ENCODE measurements at places on chromosomes 6 and 20. TPM values are rescaled to one million over a fixed set of nuclear protein-coding genes. Genes with fewer than 3 reads are reported as not detected.

Gene APCDD1L
- 7.7 TPM for total RNA-seq

GRCh38 chr20:12699374-12700228, 309.2 kb upstream of the SPTLC3 start:
- DNase-seq: peak; percentile 14

Gene SLC17A3
- total RNA-seq: 6.7 TPM

GRCh38 chr20:9149796-9150195, 80.9 kb downstream of the PLCB4 start:
- no peak for DNase-seq

GRCh38 chr20:40636486-40636885, 52.5 kb downstream of the MAFB start:
- DNase-seq: no peak

Gene GRIK2
- 38.5 TPM for total RNA-seq

Gene BMP6
- total RNA-seq: 144 TPM

DNA sequence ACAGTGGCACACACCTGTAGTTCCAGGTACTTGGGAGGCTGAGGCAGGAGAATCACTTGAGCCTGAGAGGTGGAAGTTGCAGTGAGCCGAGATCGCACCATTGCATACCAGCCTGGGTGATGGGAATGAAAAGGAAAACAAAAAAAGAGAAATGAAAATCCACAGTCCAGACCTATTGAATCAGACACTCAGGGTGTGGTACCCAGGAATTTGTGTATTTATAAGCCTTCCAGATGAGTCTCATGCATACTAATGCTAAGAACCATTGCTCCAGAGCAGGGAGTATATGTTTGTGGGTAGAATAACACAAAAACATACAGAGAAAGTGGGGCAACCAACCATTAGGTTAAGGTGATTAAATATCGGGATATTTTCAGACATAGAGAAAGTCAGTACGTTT, 36.1 kb upstream of the PLCB4 start:
- DNase-seq: no peak

Gene SFTA2
- total RNA-seq: not detected

- no peak for DNase-seq
Observed at GRCh38 chr6:305371-306206, 13.3 kb downstream of the DUSP22 start.

DNA sequence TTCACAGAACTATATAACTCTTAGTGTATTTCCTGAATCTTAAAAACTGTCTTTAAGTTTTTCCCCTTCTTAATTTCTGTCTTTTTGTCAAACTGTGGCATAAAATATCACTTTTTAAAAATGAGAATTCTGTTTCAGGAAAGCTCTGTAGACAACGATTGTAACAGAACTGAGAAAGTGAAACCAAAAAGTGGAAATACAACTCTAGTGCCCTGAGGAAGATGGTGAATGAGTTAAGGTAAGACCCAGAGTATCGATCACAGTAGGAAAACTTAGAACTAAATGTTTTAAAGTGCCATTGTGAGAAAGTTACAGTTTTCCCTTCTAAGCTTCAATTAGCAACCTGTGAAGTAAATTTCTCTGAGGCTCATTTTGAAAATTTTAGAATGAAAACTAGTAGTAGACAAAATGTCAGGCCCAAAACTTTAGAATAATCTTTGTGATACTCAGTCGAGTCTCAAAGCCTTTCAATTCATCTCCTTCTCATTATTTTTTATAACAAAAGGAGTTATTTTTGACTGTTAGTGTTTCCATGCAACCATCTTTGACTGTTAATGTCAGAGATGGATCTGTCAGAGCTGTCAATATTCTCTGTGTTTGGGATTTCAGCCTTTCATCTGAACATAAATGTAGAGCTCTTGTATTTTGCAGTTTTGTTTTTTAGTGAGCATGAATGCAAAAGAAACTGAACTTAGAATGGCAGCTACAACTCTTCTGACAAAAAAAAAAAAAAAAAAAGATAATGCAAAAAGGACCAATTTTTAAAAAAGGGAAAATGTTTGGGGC, 19.0 kb upstream of the TRDN start:
- DNase-seq: peak; percentile 9

Gene SERAC1
- 11.3 TPM for total RNA-seq

- DNase-seq: peak; percentile 44
Observed at GRCh38 chr20:52049001-52049731, 142.4 kb downstream of the ZFP64 start.

Gene MYL9
- 46.5 TPM for total RNA-seq

DNA sequence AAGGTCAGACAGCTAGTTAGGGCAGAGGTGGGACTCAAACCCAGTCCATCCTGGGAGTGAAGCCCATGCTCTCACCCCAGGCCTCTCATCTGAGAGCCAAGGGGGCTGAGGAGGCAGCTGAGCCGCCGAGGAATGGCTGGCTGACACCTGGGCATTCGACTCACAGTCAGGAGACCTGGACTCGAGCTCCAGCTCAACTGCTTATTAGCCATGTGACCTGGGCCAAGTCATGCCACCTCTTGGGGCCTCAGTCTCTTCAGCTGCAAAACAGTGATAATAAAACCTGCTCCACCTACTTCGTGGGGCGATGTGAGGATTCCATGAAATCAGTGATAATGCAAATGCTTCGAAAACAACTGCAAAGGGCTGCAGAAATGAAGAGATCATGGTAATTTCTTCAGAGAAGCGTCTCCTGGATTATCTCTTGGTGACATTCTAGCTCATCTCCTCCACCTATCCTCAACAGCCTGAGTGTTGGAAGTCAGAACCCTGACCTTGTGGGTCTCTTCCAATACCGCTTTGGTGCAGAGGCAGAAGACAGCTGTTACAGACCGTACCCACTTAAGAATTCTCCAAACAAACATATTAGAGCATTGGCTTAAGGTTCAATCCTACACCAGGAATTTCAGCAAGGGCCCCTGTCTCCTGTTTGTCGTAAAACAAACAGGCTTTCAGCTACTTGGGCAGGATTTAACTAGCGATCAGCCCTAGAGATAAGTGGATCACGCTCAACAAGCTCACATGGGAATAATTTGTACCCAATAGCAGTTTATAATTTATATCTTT, 60.0 kb upstream of the PIM1 start:
- DNase-seq: no peak

Gene BHLHE23
- 2.6 TPM for total RNA-seq

DNA sequence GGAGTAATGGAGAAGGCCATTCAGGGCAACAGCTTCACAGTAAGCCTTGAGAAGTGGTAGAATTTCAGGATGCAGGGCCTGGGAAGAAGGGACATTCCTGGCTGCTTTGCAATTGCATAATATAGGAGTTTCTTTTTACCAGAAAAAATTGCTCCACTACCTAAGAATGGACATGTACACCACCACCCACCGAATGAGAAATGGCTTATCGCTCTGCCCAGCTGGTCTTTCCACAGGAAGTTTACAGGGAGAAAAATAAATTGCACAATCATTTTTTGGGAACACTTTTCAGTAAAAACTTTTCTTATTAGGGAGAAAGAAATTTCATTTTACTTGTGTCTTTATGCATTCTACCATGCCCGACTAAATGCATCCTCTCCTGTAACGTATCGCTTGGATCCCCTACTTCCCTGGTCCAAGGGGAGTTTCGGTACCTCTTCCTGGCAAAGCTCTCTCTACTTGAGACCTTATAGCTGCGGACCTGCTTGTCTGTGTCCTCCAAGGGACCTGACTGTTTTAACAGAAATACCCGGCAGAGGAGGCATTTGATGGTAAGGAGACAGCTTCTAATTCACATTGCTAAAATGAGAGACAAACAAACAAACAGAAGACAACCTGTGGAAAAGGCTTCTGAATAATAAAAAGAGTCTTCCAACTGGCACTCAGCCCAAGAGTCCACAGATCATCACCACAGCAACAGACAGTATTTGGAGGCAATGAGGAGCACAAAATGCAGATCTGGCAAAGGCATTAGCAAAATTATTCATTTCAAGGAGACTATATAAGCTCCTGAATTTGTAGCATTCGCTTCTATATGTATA, 54.2 kb downstream of the MAP3K5 start:
- DNase-seq: peak; percentile 6

Gene FNDC1
- total RNA-seq: 3.6 TPM

DNA sequence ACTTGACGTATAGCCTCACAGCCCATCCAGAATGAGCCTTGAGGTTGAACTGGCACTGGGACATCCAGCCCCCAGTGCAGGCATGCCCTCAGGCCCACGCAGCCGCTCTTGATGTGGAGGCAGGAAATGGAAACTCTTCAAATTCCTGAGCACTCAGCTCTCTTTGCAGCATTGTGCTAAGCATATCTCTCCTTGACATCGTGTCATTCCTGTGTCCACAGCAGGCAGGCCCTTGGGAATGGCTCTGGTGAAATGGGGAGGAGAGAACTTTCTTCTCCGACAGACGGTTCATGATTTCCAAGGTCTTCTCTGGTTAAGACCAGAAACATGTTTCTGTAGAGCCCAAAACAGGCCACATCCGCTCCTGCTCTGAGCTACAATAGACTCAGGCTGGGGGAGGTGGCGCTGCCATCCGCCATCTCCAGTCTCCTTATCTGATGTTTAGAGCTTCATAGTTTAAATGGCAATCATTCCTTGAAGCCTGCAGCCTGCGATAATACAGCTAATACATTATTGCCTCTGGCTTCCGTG, 248.8 kb downstream of the CDH4 start:
- DNase-seq: peak; percentile 53

GRCh38 chr6:32118782-32119628, 9.0 kb downstream of the ATF6B start:
- peak; percentile 90 for DNase-seq

GRCh38 chr6:107657755-107658461, 166.2 kb downstream of the SCML4 start:
- peak; percentile 78 for DNase-seq

Gene ENPP5
- 2.4 TPM for total RNA-seq

DNA sequence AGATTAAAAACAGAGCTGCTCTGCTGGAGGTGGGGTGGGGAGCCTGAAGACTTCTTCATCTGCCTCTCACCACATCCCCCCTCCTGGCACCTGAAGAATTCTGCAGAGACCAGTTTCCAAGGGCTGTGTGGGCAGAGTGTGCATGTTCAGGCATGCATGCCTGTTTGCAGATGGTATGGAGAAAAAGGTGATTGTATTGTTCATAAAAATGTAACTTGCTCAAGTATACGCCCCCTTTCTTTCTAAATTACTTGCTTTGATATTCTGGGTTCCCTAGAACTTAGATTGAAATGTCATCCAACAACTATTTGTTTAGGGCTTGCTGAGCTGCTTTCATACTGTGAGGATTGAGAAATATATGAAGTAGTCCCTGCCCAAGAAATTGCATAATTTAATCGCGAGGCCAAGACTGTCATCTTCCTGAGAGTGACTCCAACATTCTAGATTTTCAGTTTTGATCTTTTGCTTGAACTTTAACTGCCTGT, 83.6 kb downstream of the LCA5 start:
- peak; percentile 68 for DNase-seq

- DNase-seq: no peak
Observed at GRCh38 chr6:10146715-10147451, 268.0 kb downstream of the TFAP2A start.

Gene TREM2
- 11.6 TPM for total RNA-seq

GRCh38 chr20:49346682-49347081, 68.8 kb upstream of the ZNFX1 start:
- no peak for DNase-seq

Gene PLCB4
- total RNA-seq: 7.2 TPM

- DNase-seq: peak; percentile 38
Observed at GRCh38 chr6:158068893-158069799, 87.5 kb downstream of the SYNJ2 start.

Gene PAK1IP1
- 8.9 TPM for total RNA-seq

- no peak for DNase-seq
Observed at GRCh38 chr6:112031960-112032359, 21.9 kb upstream of the CCN6 start.

- DNase-seq: no peak
Observed at GRCh38 chr6:147077251-147077650, 127.0 kb upstream of the STXBP5 start.

GRCh38 chr6:157964100-157964499, 17.6 kb upstream of the SYNJ2 start:
- no peak for DNase-seq

DNA sequence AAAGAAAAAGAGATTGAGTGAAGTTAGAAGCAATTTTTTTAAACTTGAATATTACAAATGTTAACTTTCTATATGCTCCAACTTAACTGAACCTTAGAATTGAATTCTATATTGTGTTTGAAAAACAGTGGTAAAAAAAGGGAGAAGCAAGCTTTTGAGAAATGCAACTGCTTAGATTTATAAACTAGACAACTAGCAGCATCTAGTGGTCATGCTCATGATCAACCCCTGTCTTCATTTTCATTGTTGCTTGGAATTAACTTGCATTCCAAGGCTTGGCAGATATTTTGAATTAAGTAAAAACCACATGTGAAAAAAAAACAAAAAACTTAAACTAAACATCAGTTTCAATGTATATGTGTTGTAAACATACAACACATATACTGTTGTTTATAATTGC, 113.1 kb downstream of the C6orf58 start:
- DNase-seq: no peak

DNA sequence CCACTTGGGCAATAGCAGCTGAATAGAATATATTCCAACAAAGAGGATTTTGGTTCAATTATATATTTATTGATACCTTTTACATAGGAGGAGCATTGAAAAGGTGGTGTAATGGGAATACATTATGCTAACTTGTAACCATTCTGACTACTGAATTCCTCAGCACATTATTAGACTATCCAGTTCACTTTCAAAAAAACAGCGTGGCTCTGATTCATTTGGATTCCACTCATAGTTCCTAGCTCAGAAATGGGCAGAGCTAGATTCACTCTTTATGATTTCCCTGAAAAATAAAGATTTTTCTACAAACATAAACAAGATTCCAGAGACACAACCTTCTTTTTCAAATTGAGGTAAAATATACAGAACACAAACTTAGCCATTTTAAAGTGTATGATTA, 9.2 kb upstream of the TRERF1 start:
- DNase-seq: no peak

Gene IRF4
- total RNA-seq: 0.24 TPM

Gene RGS17
- 6.7 TPM for total RNA-seq

GRCh38 chr6:141464490-141464889, 668.2 kb upstream of the GJE1 start:
- DNase-seq: peak; percentile 45

DNA sequence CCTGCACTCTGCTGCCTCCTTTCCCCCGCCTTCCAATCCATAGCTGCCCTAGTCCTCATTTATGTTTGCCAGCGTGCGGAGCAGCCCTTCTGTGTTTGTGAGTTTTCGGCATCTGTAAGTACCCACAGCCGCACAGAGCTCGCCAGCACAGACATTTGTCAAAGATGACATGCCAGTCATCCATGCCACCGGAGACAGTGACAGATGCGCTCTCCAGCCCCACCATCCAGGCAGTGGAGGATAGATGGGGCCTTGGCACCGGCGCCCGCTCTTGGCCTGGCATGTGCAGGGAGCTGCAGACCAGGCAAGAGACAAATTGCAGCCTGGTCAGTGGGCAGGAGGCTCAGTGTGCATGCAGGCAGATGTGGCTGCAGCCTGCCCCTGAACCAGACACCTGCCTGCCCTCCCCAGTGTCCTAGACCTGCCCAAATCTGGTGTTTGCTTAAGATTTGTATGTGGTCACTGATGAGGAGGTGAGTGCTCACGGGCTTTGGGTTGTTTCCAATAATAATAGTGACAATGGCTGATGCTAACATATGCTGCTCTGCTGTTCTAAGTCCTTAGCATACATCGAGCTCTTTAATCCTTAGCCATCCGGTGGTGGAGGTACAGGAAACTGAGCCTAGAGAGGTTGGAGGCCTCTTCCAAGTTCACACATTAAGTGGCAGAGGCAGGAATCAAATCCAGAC, 78.1 kb downstream of the UNC5CL start:
- DNase-seq: no peak

Data from umbilical cord (tissue), 2 donors.